Activated CD8-positive, alpha-beta memory T cell treated with anti-CD3 and anti-CD28 coated beads, Interleukin-2, amount 50 U/mL, for 48 hours (primary cell): ENCODE measurements at places on chromosomes 6 and 20.
A peak's percentile ranks its signal among the peaks of the same experiment; 100 is the strongest.

- no peak for DNase-seq
Observed at GRCh38 chr6:80088637-80089036, 17.8 kb upstream of the BCKDHB start.

DNA sequence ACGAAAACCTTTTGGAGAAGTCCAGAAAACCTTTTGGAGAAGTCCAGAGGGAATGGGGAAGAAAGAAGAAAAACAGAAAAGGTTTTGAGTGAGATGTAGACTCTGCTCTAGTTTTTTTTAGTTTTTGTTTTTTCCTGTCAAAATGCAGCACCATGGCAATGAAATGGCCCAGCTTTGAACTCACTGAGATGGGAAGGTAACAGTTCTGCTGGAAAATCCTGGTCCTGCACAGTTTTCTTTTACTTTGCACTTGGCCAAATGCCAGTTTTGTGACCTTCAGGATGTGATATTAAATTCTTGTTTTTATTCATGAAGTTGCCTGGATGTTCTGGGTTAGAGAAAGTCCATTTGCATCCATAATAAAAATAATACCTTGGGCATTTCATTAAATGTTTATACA is 145.7 kb downstream of the CFAP61 start:
- DNase-seq, result no peak

DNA sequence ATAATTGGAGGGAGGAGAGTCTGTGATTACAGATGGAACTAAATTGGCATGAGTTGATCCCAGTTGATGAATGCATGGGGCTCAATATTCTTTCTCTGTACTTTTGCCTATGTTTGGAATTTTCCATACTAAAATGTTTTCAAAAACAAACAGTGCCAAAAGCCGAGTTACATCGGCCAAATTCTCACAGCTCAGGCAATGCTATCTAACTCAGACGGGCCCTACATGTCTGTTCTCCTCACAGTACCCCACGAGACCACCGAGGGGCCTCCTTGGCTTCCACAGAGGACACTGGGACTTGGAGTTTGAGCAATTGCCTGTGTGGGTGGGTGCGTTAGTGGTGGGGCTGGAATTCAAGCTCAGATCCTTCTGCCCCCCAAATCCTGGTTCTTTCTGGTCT is 413.2 kb downstream of the CDH26 start:
- DNase-seq, result no peak

DNA sequence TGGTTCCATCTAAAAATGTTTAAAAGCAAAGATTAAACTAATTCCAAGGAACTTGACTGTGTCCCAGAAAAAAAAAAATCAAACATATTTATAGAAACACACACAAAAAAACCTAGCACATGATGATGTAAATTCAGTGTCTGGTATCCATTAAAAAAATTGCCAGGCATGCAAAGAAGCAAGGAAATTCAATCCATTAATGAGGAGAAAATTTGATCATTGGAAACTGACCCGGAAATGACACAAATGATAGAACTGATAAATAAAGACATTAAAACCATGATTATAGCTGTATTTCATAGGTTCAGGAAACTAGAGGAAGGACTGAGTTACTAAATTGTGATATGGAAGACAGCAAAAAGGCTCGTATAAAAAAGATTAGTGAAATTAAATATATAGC is 34.7 kb downstream of the PDYN start:
- no peak for DNase-seq

GRCh38 chr20:17343091-17343490 is 116.3 kb downstream of the PCSK2 start:
- DNase-seq, result no peak

- no peak for DNase-seq
Observed at GRCh38 chr6:122128445-122128844, 271.0 kb upstream of the HSF2 start.

DNA sequence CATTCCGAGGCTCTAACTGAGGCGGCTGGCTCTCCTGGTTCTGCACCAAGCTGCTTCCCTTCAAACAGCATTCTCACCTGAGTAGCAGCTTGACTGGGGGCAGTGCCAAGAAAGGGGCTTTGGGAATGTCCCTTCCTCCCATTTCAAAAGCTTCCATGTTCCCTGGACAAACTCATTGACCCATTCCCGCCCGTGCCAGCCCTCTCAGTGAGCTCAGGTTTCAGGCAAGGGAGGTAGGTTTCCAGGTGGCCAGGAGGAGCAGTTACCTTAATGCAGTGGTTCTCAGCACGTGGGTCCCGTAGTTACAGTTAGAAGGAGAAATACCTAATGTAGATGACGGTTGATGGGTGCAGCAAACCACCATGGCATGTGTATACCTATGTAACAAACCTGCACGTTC is 135.2 kb downstream of the ELOVL4 start:
- DNase-seq, result no peak

GRCh38 chr6:95804847-95805541 is 210.8 kb upstream of the FUT9 start:
- no peak for DNase-seq

DNA sequence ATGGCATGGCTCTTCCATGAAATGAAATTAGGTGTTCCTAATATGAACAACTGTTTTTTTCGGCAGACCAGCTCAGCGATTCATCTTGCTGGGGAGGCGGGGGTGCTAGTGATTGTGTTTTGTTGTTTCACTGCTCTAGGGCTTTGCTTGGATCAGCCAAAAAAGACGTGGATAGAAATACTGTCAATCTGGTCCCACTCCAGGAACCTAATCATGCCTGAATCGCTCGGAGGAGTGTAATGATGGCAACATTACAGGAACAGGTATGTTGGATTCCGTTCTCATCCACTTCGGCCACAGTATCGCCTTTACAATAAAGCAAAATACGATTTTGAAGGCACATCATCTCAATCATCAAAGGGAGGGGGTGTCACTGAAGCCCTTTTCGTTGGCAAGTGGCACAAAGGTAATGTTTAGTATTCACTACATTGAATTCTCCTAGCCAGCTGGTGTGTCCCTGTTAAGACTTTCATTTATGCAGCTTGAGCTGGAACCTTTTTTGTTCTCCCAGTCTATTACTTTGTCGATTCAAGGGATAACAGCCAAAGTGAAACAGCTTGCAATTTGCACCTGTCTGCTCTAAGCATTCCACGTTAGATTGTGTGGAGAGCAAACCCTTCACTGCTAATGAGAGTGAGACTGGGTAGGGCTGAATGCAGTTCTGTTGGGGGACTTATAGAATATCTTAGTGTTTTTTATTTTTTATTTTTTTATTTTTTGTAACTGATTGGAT is 477.7 kb downstream of the TFAP2A start:
- no peak for DNase-seq

GRCh38 chr6:146909886-146910285 is 294.3 kb upstream of the STXBP5 start:
- no peak for DNase-seq

DNA sequence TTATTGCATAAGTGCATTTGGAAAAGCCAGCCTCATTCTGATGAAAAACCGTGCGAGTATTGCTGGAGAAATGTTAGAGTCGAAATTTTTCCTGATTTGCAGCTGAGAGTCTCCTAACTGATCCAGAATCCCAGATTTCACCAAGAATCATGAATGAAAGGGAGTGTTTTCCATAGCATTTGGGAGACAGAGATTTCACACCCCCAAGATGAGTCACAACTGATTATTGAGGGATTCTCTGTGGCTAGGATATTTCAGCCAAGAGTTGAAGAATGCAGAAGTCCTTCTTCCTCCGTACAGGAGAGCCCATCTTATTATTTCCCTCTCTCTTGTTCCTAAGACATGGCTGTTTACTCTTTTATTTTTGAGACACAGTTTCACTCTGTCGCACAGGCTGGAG is 82.2 kb upstream of the SALL4 start:
- DNase-seq, result no peak

- DNase-seq, result no peak
Observed at GRCh38 chr6:159828074-159828473, 28.0 kb downstream of the PNLDC1 start.

DNA sequence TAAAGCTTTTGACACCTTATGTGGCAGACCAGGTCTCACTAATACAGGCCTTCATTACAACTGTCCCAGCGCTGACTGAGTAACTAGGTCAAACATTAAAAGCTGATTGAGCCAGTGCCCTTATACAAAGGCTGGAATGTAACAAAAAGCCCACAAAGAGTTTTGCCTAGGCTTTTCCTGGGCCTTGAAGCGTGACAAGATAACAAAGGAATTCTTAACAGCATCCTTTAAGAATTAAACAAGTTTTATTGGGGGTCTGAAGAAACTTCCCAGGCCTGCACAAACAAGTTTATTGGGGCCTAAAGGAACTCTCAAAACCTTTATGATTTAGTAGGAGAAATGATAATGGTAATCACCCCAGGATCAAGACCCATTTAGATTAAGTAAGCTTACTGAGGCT is 267.6 kb upstream of the FAM83B start:
- no peak for DNase-seq

DNA sequence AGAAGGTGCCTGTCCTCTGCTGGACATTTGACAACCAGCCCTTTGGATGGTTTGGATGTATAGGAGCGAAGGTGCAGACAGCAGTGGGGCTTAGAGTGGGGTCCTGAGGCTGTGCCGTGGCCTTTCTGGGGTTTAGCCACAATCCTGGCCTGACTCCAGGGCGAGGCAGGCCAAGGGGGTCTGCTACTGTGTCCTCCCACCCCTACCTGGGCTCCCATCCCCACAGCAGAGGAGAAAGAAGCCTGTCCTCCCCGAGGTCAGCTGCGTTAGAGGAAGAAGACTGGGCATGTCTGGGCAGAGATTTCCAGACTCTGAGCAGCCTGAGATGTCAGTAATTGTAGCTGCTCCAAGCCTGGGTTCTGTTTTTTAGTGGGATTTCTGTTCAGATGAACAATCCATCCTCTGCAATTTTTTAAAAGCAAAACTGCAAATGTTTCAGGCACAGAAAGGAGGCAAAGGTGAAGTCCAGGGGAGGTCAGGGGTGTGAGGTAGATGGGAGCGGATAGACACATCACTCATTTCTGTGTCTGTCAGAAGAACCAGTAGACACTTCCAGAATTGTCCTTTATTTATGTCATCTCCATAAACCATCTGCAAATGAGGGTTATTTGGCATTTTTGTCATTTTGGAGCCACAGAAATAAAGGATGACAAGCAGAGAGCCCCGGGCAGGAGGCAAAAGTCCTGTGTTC is 1.3 kb upstream of the CDKN1A start:
- DNase-seq, result no peak

- DNase-seq, result no peak
Observed at GRCh38 chr6:28474441-28475219, 31.3 kb upstream of the ZSCAN23 start.

GRCh38 chr6:45323656-45324224 is 4.4 kb upstream of the RUNX2 start:
- DNase-seq, result no peak

GRCh38 chr6:118921084-118921483 is 13.9 kb downstream of the MCM9 start:
- no peak for DNase-seq

GRCh38 chr20:19734811-19735210 is 23.2 kb upstream of the RIN2 start:
- DNase-seq, result no peak

DNA sequence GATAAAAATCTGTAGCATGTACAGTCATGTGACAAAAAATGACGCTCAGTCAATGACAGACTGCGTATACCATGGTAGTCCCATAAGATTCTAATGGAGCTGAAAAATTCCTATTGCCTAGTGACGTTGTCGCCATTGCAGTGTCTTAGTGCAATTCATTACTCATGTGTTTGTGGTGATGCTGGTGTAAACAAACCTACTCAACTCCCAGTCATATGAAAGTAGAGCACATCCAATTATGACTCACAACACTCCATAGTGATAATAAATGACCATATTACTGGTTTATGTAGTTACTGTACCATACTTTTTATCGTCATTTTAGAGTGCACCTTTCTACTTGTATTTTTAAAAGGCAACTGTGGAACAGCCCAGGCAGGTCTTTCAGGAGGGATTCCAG is 45.0 kb downstream of the TFAP2A start:
- no peak for DNase-seq

GRCh38 chr20:21006611-21007010 is 99.5 kb downstream of the LINC00237 start:
- DNase-seq, result no peak

- DNase-seq, result peak; percentile 85
Observed at GRCh38 chr6:33620856-33621710, at the start of gene ITPR3. TSS of gene ITPR3 (plus strand) at chr6:33621322. CDS start at chr6:33621603, 281 bp downstream.

DNA sequence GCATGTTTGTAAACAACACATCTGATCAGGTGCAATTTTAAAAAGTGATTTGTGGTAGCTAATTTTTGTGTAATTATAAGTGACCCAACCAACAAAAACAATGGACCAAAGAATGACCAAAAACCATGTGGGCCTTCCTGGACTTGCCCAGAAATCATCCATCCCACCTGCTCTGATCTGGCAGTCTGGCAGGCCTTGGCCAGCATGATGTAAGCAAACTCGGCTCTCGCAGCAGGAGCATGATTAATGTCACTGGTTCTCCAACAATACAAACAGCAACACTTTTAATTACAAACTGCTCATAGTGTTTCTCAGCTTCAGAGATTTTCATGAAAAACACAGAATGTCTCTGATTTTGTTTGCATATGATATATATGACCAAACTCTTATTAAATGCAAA is 16.1 kb downstream of the TP53INP2 start:
- DNase-seq, result peak; percentile 28

- DNase-seq, result no peak
Observed at GRCh38 chr6:20755631-20756030, 221.4 kb downstream of the CDKAL1 start.

- no peak for DNase-seq
Observed at GRCh38 chr6:158894193-158894592, 75.0 kb upstream of the EZR start.

- DNase-seq, result no peak
Observed at GRCh38 chr20:16621435-16622141, 48.3 kb upstream of the KIF16B start.

GRCh38 chr20:47318027-47318585 is 38.4 kb downstream of the ZMYND8 start:
- DNase-seq, result no peak

- DNase-seq, result no peak
Observed at GRCh38 chr6:80991316-80991715, 761.2 kb downstream of the TENT5A start.

- no peak for DNase-seq
Observed at GRCh38 chr6:12575961-12576360, 140.6 kb upstream of the PHACTR1 start.

DNA sequence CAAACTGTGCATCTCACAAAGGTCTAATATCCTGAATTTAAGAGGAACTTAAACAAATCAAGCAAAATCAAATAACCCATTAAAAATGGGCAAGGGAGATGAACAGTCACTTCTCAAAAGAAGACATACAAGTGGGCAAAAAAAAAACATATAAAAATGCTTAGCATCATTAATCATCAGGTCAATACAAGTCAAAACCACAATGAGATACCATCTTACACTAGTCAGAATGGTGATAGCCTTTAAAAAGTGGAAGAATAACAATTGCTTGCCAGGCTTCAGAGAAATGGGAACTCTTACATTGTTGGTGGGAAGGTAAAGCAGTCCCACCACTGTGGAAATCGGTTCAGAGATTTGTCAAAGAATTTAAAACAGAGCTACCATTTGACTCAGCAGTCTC is 646.7 kb upstream of the PTCHD4 start:
- no peak for DNase-seq

DNA sequence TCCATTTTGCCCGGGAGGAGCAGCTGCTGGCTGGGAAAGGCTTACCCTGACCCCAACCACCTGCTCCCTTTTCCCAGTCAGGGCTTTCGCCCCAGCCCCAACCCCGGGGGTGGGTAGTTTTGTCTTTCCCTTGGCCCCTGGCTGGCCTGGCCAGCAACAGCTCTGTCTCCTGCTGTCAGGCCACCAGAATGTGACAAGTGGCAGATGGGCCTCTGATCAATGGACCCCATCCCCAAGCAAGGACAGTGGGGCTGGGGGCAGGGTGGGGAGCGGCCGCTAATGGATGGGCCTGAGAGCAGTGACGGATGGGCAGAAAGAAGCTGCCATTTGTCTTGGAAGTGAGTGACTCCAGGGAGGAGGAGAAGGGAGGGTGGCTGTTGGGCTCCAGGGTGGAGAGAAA is 121.6 kb downstream of the DHX35 start:
- no peak for DNase-seq
